Osteocyte (in vitro differentiated cells): ENCODE measurements at places on chromosomes 3 and 15. TPM values are rescaled to one million over a fixed set of nuclear protein-coding genes. Genes with fewer than 3 reads are reported as not detected.

DNA sequence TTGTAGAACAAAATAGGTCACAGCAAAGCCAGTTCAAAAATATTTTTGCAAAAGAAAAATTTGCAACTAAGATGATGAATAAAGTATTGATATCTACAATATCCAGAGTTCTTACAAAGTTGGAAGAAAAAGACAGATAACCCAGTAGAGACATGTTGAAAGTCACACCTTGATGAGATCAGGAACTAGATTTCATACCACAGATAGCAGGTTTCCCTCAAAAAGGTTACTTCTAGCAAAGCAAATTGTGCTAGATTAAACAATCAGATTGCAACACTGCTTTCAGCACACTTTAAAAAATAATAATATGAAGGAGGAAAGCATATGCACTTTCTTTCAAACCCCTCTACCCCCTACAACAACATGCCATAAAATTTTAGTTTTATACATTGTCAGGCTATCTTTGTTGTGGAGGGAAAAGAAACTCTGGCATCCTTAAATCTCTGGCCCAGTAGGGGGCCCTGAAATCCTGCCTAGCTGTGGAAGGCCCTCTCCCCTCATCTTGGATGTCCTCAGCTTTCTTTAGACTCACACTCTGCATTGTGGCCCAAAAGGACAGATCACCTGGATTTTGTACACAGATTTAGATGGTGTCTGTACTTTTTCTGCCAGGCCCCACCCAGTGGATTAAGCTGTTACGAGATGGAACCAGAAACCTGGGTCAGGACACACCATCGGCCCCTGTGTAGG is 50.9 kb downstream of the CCR3 start:
- peaks cover 22% of the 10 kb centered on the region for H3K27me3 ChIP-seq
- no peak for DNase-seq
- no peak overlapping the region for H3K4me3 ChIP-seq
- H3K27ac ChIP-seq, result no peak overlapping the region

DNA sequence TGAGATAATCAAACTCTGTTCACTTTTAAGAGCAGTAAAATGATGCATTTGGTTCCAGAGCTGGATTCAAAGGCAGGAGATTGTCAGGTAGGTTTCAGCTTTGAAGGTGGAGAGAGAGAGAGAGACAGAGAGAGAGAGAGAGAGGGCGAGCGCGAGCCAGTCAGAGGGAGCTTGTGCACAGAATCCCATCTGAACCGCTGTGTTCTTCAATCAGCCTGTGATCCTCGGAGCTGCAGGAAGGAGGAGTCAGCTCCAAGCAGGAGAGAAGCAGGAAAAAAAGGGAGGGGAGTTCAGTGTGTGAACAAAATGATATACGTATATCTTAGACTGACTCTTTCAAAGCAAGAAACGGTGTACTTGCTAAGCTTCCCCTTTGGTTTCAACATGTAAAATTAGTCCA is at the start of gene GPR149:
TSS of gene GPR149 (minus strand) at position 177 of the 400 bp plus-strand sequence. CDS start 575 bp downstream, outside the sequence.
- H3K4me3 ChIP-seq, result no peak within 1 kb of the TSS
- DNase-seq, result no peak
- peaks cover 10% of the 10 kb centered on the region for H3K4me1 ChIP-seq
- peaks cover 65% of the 10 kb centered on the region for H3K27me3 ChIP-seq
- H3K27ac ChIP-seq, result no peak within 1 kb of the TSS
- H3K36me3 ChIP-seq, result no peaks in the 10 kb centered on the region

DNA sequence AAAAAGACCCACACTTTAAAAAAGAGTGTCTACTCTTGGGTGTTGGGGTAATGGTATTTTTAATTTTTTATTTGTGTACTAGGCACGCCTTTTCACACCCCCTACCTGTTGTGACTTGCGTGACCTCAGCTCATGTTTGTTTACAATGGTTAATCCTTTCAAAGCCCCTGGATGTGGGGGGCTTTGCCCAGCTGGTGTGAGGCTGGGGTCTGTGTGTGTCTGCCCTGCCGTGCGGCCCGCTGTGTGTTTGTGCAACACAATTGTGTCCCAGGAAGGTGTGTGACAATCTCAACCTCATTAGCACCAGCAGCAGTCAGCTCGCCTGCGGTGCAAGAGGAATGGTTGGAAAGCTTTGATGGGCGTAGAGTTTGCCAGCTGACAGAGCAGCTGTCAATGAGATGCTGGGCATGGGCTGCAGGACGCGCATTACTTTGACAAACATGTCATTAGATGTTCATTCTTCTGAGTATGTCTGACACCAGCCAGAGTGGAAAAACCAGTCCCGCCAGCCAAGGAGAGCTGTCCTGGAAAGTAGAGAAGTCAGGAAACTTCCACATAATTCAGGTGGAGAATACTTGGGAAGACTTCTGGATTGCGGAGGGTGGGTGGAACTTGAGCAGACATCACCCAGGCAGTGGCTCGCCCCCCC is 9.6 kb downstream of the LRRK1 start:
- no peaks in the 10 kb centered on the region for H3K27me3 ChIP-seq
- H3K27ac ChIP-seq, result no peak overlapping the region
- H3K4me1 ChIP-seq, result peaks cover 13% of the 10 kb centered on the region
- peaks cover 9% of the 10 kb centered on the region for H3K36me3 ChIP-seq
- no peak overlapping the region for H3K4me3 ChIP-seq

- H3K4me3 ChIP-seq, result no peak overlapping the region
- no peak for DNase-seq
- H3K27me3 ChIP-seq, result no peaks in the 10 kb centered on the region
- no peaks in the 10 kb centered on the region for H3K36me3 ChIP-seq
Observed at GRCh38 chr15:98751767-98752166, 103.4 kb downstream of the IGF1R start.

DNA sequence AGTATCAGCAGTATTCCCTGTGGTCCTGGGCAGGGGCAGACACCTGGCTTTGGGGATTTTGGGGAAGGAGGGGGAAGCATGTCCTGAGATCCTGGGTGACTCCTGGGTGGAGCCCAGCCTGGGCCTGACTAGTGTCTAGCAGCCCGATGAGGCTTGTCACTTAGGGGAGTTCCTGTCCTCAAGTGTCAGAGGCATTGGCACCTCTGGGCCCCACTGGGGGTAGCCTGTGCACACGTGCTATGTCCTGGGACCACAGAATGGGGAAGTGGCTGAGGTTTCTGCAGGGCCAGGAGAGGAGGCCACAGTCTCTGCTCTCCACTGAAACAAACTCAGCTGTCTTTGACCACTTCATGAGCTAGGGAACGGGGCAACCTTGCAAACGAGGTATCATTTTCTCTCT is 31.5 kb upstream of the ADCY5 start:
- H3K4me1 ChIP-seq, result no peaks in the 10 kb centered on the region
- DNase-seq, result no peak
- no peak overlapping the region for H3K27ac ChIP-seq
- no peaks in the 10 kb centered on the region for H3K36me3 ChIP-seq

GRCh38 chr3:138942271-138942670 is 4.7 kb downstream of the FOXL2 start:
- DNase-seq, result no peak
- H3K27ac ChIP-seq, result no peak overlapping the region
- H3K4me1 ChIP-seq, result peaks cover 35% of the 10 kb centered on the region

DNA sequence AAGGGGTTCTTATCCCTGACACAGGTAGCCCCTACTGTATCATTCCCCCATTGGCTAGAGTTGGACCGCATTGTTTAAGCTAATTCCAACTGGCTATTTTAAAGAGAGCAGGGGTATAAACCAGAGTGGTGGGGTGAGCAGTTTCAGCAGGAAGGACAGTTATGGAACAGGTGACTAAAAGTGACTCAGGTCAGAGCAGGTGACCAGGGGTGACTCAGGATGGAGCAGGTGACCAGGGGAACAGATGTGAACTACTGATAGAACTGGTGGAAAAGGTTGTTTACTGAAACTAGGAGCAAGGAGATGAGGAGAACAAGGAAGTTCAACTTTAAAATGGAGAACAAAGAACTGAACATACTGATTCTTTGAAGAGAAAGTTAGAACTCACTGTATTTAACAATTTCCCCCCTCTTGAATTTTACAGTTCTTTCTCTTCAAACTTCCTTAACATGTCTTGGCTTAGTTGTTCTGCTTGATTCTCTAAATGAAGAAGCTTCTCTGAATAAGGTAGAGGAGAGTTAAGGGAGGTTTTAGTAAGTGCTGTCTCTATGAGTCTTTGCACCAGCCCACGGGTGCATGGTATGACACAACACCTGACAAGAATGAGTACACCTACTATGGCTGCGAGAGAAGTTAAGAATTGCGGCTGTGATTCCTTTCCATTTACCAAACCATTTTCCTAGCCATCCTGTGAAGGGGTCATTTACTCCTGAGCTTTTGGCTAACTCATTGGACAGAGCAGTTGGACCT is 83.4 kb upstream of the WNT7A start:
- H3K4me1 ChIP-seq, result no peaks in the 10 kb centered on the region
- H3K36me3 ChIP-seq, result no peaks in the 10 kb centered on the region
- peaks cover 6% of the 10 kb centered on the region for H3K27me3 ChIP-seq
- no peak overlapping the region for H3K27ac ChIP-seq

DNA sequence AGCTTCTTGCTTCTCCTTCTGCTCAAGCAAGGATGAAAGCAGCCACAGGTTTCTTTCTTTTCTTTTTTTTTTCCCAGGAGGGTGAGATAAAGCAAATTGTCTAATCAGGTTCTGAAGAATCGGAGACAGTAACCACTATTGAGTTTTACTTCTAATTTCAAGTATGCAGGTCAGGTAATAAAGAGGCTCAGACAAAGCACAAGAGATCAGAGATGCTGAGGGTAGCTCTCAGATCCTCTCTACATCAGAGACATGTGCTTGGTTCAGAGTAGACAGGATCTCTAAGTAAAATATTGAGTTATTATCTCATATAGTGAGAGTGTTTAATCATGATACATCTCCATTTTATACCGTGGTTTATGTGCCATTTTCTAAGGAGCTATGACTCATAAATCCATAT is 168.5 kb downstream of the NFKBIZ start:
- H3K27me3 ChIP-seq, result peaks cover 14% of the 10 kb centered on the region
- no peaks in the 10 kb centered on the region for H3K36me3 ChIP-seq
- H3K4me3 ChIP-seq, result no peak overlapping the region
- DNase-seq, result no peak
- no peaks in the 10 kb centered on the region for H3K4me1 ChIP-seq

DNA sequence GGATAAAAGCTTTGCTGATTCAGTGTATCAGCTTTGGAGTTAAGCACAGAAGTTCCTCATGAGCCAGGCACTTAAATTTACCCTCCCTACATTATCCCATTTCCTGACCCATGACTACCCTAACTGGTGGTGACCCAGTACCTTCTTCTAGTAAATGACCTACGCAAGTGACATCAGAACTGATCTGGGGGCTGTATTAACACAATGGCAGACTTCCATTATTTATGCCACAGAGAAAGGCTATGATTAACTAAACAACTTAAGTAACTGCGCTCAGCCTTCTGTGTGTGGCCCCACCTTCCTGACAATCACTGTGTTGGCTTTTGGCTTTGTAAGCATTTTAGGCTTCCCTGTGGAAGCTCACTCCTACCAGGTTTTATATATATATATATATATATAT is 1.9 kb downstream of the MB21D2 start:
- DNase-seq, result no peak
- peaks cover 18% of the 10 kb centered on the region for H3K4me1 ChIP-seq
- no peaks in the 10 kb centered on the region for H3K36me3 ChIP-seq
- H3K27me3 ChIP-seq, result no peaks in the 10 kb centered on the region
- H3K27ac ChIP-seq, result no peak overlapping the region
- peak overlapping the region; percentile 99 for H3K4me3 ChIP-seq

GRCh38 chr15:52540374-52541012 is 11.8 kb upstream of the MYO5A start:
- H3K4me3 ChIP-seq, result no peak overlapping the region
- no peaks in the 10 kb centered on the region for H3K27me3 ChIP-seq
- no peak overlapping the region for H3K27ac ChIP-seq

DNA sequence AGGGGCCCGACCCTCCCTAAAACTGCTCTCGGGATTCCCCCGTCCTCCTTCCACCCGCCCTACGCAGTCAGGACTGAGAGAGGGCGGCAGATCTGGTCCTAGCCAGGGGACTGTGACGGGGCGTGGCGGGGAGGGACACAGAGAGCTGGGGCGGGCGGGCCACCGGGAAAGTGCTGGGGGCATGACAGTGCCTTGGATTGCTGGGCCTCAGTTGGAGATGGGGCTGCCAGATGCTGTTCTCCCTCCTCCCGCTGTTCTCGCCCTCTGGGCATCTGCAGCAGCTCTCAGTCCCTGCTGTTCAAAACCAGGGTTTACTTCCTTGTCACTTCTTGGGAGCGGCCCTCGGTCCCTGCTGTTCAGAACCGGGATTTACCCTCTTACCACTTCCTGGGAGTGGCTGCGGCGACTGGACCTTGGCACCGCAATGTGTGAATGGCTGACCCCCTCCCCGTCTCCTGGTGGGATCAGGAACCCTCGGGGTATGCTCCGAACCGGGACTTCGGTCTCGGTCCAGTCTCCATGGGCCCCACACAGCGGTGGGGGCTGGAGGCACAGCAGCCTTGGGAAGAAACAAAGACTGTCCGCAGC is 1.8 kb upstream of the RPP25 start:
- H3K36me3 ChIP-seq, result no peaks in the 10 kb centered on the region
- no peaks in the 10 kb centered on the region for H3K27me3 ChIP-seq
- H3K4me1 ChIP-seq, result peaks cover 51% of the 10 kb centered on the region
- H3K4me3 ChIP-seq, result peak overlapping the region; percentile 83

DNA sequence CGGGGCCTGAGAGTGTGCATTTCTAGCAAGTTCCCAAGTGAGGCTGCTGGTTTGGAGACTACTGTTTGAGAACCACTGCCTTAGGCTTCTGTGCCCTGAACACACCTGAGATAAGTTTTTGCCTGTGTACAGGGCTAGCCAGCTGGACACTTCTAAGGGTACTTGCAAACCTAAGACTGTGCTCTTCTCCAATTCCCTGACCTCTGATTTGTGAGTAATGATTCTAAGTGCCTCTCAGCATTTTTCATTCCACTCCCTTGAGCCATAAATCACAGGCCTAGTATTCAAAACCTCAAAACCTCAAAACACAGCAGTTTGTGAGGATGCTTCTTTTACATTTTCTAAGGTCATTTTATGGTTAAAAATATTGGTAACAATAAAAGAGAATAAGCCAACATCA is 148.4 kb downstream of the CHST2 start:
- peaks cover 2% of the 10 kb centered on the region for H3K4me1 ChIP-seq
- H3K4me3 ChIP-seq, result no peak overlapping the region
- no peaks in the 10 kb centered on the region for H3K27me3 ChIP-seq
- H3K36me3 ChIP-seq, result no peaks in the 10 kb centered on the region

- DNase-seq, result no peak
- peak overlapping the region; percentile 91 for H3K27ac ChIP-seq
- H3K36me3 ChIP-seq, result peaks cover 3% of the 10 kb centered on the region
- H3K27me3 ChIP-seq, result peaks cover 9% of the 10 kb centered on the region
Observed at GRCh38 chr3:121835465-121835801, 424 bp downstream of the EAF2 start.

Gene WDR72
- 0.26 and 0.38 TPM in 2 replicates for total RNA-seq

Gene ROBO1
- total RNA-seq, result 73.8 and 79.6 TPM in 2 replicates

Gene GP9
- total RNA-seq, result not detected in 2 replicates

Gene CBLB
- total RNA-seq, result 24.6 and 28.8 TPM in 2 replicates

Gene GRM2
- total RNA-seq, result 0.10 and 0.32 TPM in 2 replicates

Gene ZNF385D
- 0.43 and 0.71 TPM in 2 replicates for total RNA-seq

Gene PCOLCE2
- 3.8 and 4.0 TPM in 2 replicates for total RNA-seq

Gene DNAH1
- 9.4 and 9.7 TPM in 2 replicates for total RNA-seq

Gene TMEM158
- 15.0 and 15.1 TPM in 2 replicates for total RNA-seq

Gene HIGD2B
- not detected in 2 replicates for total RNA-seq
